ENCODE measurements at places on chromosomes 4 and X.

GRCh38 chr4:4361883-4362282, 25.0 kb upstream of the NSG1 start:
- no peak for DNase-seq

- no peak for DNase-seq
Measured at GRCh38 chr4:96630839-96631238, 790.9 kb downstream of the PDHA2 start.

DNA sequence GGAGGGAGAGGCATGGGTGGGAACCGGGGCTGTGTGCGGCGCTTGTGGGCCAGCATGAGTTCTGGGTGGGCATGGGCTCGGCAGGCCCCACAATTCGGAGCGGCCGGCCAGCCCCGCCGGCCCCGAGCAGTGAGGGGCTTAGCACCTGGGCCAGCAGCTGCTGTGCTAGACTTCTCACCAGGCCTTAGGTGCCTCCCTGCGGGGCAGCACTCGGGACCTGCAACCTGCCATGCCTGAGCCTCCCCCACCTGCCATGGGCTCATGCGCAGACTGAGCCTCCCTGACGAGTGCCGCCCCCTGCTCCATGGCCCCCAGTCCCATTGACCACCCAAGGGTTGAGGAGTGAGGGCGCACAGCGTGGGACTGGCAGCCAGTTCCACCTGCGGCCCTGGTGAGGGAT, 573.9 kb downstream of the TMA16 start:
- DNase-seq = no peak

GRCh38 chr4:172857026-172857425, 311.6 kb upstream of the GALNT7 start:
- no peak for DNase-seq

DNA sequence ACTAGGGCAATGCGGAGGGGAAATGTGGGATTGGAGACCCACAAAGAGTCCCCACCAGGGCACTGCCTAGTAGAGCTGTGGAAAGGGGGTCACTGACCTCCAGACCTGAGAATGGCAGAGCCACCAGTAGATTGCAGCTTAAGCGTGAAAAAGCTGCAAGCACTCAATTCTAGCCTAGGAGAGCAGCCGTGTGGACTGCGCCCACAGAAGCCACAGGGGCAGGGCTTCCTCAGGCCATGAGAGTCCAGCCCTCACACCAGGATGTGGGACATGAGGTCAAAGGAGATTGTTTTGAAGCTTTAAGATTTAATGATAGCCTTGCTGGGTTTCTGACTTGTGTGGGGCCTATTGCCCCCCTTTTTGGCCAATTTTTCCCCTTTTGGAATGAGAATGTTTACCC, 379.0 kb downstream of the INPP4B start:
- no peak for DNase-seq

- DNase-seq = no peak
Measured at GRCh38 chr4:23412701-23413100, 477.1 kb downstream of the PPARGC1A start.

DNA sequence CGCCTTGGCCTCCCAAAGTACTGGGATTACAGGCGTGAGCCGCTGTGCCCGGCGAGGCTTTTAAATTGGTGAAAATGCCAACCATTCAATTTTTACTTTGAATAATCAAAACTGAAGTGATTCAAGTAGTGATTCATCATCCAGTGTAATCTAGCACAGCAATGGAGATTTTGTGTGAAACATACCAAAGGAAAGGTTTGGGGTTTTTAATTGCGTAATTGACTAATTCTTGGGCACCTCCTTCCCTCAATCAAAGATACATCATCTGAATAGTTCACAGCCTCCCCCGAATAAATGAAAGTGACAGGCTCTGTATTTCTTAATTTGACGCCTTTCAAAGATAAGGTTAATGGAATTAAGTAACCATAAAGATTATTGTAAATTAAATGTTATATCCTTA, 69.0 kb downstream of the DMD start:
- no peak for DNase-seq

- DNase-seq = no peak
Measured at GRCh38 chrX:150767475-150768131, 74.4 kb downstream of the MTMR1 start.

GRCh38 chr4:6201580-6202091, 1.3 kb upstream of the JAKMIP1 start:
- DNase-seq = no peak

DNA sequence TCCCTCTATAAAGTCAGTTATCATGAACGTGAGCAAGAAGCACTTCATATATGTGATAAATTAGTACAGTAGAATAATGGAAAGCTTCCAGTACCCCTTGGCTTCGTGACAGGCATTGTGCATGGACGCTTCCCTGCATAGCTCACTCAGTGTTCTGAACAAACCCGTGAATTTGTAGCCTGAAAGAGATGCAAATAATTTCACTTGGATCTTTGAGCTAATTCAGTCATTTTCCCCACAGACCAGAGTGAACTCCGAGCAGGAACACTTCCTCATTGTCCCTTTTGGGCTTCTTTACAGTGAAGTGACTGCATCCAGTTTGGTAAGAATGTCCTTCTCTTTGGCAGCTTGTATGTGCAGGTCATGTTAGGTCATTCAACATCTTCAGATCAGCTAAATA, 50.1 kb downstream of the ADD1 start:
- no peak for DNase-seq

DNA sequence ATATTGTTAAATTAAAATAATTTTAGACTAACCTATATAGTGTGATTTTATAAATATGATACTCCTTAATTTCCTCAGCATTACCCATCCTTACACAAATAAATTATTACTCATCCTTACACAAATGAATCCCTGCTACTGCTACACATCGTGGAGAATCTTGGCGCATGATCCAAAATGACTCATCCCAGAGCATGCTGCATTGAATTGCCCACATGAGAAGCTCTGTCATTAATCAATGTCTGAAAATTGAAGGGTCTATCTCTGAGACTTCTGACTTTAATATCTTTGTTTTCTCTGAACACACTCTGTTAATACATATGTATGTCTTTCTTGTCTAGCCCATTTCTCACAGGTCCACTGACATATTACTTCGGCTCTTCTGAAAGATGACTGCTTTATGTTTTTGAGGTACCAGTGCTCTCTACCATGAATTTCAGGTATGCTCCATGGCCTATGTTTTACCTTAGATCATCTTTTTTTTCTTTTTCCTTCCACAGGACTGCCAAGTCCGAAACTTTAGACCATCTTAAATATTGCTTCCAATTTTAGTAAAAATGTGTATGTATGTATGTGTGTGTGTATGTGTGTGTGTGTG, 15.7 kb upstream of the DUSP21 start:
- no peak for DNase-seq

DNA sequence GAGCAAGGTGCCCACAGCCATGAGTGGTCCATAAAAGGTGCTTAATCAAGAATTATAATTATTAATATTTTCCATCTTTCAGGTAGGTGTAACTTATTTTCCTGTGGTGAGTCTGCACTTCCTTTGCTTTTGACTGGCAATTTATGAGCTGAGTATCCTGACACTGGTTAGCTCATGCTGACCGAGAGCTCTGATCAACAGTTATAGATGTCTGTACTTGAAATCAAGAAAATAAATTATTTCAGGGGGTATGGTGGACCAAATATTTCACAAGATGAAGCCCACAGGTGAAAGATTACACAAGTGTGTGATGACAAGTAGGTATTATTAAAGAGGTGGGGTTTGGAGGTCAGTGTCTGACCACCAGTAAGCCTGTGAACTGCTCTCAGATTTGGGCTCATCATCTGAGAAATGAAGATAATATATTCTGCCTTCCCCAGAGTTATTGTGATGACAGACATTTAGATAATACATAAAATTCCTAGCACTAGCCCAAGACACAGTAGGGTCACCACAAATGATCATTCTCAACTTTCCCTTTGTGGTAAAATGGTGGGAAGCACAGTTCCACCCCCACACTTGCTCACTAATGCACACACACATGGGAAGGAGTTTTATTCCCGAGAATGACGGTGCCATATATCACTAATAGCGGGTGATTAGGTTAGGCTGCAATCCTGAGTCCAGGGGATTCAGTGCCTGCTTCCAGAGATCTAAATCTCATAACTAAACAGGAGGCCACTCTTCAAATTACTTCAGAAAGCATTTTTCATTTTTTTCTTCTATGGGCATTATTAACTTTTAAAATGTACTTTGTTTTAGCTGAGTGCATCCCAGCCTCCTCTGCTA, 34.0 kb upstream of the PACRGL start:
- no peak for DNase-seq

DNA sequence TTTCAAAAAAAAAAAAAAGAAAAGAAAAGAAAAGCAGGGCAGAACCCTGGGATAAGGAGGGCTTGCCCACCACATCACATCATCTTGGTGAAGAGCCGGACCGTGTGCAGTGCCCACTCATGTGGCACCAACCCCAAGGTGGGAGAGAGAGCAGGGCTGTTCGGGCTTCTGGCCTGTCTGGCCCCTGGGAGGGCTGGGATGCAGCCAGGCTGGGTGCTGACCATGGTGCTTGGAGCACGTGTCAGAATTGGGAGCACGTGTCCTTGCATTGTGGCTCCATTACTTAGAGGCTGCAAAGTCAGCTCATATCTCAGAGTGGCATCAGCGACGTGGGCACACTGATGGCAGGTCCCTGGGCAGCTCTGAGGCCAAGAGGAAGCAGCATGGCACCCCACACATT, 100.9 kb upstream of the AFAP1 start:
- no peak for DNase-seq

- DNase-seq = no peak
Measured at GRCh38 chr4:168183717-168184571, 91.6 kb downstream of the ANXA10 start.

GRCh38 chr4:89737888-89738287, 99.1 kb downstream of the SNCA start:
- no peak for DNase-seq

GRCh38 chr4:118931786-118932185, 43.1 kb downstream of the SYNPO2 start:
- no peak for DNase-seq

DNA sequence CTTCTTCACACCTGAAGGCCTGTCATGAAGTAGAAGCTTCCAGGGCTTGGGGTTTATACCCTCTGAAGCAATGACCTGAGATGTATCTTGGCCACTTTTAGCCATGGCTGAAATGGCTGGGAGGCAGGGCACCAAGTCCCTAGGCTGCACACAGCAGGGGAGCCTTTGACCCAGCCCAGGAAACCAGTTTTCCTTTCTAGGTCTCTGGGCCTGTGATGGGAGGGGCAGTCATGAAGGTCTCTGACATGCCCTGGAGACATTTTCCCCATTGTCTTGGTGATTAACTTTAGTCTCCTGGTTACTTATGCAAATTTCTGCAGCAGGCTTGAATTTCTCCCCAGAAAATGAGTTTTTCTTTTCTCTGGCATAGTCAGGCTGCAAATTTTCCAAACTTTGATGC, 511.0 kb upstream of the KLHL4 start:
- DNase-seq = no peak

DNA sequence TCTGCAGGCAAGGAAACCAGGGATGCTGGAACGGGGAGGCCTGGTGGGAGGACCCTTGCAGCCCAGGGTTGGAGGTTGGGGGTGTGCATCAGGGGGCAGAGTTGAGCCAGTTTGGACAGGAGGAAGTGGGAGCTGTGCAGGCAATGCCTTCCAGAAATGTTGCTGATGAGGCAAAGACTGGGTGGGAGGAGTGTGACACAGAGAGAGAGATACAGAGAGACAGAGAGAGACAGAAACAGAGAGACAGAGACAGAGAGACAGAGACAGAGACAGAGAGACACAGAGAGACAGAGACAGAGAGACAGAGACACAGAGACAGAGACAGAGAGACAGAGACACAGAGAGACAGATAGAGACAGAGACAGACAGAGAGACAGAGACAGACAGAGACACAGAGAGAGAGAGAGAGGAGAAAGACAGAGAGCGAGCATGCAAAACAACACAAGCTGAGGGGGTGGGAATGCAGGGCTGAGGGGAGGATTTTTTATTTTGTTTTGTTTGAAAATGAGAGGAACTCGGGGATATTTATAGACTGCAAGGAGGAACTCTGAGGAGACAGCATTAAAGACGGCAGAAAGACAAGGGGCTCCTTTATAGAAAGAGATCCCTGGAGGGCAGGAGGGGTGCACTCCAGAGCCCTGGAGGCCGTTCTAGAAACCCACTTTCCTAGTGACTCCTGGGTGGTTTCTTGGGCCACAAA, 1.9 kb upstream of the HAUS3 start:
- DNase-seq = no peak

- no peak for DNase-seq
Measured at GRCh38 chr4:169412046-169412445, 141.3 kb upstream of the SH3RF1 start.

- DNase-seq = no peak
Measured at GRCh38 chr4:52943677-52944076, 81.6 kb downstream of the RASL11B start.

- DNase-seq = no peak
Measured at GRCh38 chr4:175419236-175419718, 392.8 kb downstream of the GPM6A start.

DNA sequence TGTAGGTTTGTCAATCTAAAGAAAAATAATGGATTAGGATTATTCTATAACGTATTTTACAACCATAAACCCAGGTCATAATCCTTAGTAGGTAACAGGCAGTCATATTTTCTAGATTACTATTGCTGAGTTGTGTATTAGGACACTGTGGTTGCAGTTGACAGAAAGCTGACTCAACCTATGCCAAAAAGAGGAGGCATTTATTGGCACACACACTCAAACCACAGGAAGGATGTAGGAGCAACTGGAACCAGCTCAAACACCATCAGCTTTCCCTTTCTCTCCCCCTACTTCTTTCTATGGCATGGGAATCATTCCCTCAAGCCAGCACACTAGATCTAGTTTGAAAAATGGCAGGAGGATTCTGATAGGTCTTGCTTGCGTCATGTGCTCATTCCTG, 136.4 kb upstream of the FAM9C start:
- DNase-seq = no peak

- DNase-seq = no peak
Measured at GRCh38 chr4:54371173-54371572, 142.1 kb downstream of the PDGFRA start.

- DNase-seq = no peak
Measured at GRCh38 chrX:119688911-119689321, 4.1 kb downstream of the SEPTIN6 start.

GRCh38 chrX:147565237-147565636, 346.5 kb upstream of the FMR1 start:
- DNase-seq = no peak
